ENCODE measurements at places on chromosomes 16 and 17.

DNA sequence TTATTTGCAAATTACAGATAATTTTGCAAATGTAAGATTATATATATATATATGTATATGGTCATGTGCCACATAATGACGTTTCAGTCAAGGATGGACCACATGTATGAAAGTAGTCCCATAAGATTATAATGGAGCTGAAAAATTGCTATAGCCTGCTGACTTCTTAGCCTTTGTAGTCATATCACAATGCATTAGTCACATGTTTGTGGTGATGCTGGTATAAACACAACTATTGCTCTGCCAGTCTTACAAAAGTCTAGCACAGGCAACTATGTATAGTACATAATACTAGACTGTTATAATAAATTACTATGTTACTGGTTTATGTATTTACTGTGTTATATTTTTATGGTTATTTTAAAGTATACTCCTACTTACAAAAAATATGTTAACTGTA, 444.3 kb downstream of the KCNJ2 start:
- no peak for DNase-seq

DNA sequence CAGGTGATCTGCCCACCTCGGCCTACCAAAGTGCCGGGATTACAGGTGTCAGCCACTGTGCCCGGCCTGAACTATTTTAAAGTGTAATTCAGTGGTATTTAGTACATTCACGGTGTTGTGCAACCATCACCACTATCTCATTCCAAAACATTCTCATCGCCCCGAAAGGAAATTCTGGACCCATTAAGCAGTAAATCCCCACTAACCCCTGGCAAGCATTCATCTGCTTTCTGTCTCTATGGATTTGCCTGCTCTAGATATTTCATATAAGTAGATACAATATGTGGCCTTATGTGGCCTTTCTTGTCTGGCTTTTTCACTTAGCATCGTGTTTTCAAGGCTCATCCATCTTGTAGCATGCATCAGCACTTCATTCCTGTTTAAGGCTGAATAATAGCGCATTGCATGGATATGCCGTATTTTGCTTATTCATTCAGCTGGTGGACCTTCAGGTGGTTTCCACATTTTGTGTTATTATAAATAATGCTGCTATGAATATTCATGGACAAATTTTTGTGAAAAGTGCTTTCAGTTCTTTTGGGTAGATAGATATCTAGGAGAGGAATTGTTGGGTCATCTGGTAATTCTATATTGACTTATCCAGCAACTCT, 8.4 kb upstream of the HERPUD1 start:
- no peak for DNase-seq

- DNase-seq = no peak
Measured at GRCh38 chr16:21653571-21653970, 1.2 kb upstream of the IGSF6 start.

DNA sequence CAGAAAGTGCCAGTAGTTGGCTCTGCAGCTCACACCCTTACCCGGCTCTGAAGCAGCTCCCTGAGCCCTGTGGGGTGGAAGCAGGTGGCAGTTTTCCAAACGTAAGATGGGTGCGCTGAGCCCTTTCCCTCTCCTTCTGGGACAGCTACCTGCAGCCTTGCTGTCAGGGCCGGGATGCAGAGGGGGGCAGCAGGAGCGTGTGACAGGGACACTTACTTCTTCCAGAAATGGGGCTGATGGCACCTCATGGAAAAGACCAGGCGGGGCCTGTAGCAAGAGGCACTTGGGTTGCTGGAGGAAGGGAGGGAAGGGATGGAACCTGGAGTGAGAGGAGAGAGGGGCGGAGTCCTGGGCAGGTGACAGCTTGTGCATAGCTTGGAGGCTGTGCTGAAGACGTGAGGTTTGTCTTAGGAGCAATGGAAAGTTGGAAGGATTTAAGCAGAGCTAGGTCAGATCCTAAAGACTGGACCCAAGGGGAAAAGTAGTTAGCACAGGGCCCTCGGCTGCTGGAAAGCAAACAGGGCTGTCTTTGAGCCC, 216.8 kb upstream of the RPL38 start:
- no peak for DNase-seq

- no peak for DNase-seq
Measured at GRCh38 chr17:39633570-39634183, 3.3 kb upstream of the STARD3 start.

DNA sequence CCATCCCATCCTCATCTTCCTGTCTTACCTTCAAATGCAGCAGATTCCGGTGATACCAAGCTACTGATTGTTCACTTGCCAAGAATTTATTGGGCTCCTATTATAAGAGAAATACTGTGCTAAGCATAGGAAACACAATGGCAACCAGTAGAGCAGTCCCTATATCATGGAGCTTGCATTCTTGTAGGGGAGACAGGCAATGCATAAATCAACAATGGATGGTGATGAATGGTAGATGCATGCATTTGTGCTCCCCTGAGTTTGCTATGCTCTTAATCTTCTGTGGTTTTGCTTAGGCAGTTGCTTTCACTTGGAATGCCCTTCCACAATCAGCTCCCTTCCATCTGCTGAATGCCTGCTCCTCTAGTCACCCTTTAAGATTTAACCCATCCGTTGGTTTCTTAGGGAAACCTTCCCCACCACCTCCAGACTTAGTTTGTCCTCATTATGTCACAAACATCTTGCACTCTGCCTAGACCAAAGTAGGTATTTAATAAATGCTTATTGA, 200.2 kb upstream of the TOX3 start:
- DNase-seq = no peak

DNA sequence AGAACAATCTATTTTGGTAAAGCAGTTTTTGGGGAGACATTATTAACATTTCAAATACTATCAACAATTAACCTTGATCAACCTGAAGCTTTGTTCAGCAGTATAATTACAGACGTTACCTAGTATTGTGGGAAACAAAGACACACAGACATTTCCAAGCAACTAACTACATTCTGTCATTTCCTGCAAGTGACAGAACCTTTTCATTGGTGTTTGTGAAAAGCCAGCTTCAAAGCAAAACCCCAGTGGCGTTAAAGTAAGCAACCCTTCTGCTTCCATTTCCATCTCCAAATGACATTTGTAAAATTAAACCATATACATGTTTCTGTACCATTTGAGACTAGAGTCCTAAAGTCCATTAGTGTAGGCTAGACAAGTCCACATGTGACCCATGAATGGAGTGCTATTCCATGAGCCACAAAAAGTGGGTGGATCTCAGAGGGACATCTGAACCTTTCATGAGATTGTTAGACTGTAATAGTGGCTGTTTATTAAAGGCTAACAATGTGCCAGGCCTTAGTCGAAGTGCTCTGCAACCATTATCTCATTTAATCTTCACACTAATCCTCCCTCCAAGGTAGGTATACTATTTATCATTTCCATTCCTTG, 101.2 kb downstream of the SSH2 start:
- DNase-seq = no peak

GRCh38 chr17:74442670-74443515, 11.0 kb downstream of the GPRC5C start:
- DNase-seq = no peak

GRCh38 chr17:77098884-77099545, 41.8 kb upstream of the SEC14L1 start:
- DNase-seq = no peak

GRCh38 chr16:4788489-4788889, 344 bp upstream of the SEPTIN12 start:
- DNase-seq = no peak

DNA sequence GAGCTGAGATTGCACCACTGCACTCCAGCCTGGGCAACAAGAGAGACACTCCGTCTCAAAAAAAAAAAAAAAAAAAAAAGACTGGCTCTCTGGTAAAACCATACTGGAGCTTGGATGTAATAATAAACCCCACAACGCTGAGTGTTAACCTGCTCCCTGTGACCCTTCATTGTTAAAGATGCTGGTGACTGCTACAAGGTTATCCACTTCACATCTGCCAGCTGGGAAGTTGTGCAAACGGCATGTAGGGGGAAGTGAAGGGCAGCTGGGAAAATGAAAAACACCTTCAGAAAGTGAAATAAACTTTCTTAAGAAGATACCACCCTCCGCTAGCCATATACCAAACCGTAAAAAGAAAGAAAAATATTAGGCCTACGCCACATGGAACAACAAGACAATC, 131.0 kb upstream of the NUDT7 start:
- DNase-seq = no peak

GRCh38 chr16:10737068-10737625, 6.5 kb upstream of the NUBP1 start:
- no peak for DNase-seq

DNA sequence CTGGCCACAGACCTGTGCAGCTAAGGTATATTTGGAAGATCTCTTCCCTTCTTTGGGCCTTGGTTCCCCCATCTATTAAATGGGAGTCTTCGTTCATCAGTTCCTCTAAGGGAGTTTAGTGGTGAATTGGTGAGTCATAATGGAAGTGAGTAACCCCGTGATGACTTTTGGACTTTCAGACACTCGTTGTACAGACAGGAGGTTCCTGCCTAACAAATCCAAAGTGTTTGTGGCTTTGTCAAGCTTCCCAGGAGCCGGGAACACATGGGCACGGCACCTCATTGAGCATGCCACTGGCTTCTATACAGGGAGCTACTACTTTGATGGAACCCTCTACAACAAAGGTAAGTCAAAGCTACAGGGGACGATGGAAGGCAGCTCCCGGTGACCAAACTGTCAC, 40.4 kb downstream of the WSCD1 start:
- no peak for DNase-seq

- no peak for DNase-seq
Measured at GRCh38 chr16:7419441-7419840, 86.8 kb downstream of the RBFOX1 start.

- no peak for DNase-seq
Measured at GRCh38 chr17:72175263-72175662, 54.4 kb downstream of the SOX9 start.

DNA sequence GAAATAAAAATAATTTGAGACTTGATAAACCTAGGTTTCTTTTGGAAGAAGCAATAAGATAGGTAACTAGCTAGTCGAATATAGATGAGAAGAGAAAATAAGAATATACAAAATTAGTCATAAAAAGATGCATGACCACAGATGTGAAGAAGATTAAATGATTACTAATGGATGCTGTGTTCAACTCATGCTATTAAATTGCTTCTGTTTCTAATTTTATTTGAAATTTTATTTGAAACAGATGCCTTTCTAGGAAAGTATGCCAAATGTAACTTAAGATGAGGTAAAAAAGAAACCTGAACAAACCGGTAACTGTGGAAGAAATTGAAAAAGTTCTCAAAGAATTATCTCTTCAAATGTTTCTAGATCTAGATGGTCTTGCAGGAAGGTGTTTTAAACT, 91.6 kb downstream of the OR1D5 start:
- DNase-seq = no peak

DNA sequence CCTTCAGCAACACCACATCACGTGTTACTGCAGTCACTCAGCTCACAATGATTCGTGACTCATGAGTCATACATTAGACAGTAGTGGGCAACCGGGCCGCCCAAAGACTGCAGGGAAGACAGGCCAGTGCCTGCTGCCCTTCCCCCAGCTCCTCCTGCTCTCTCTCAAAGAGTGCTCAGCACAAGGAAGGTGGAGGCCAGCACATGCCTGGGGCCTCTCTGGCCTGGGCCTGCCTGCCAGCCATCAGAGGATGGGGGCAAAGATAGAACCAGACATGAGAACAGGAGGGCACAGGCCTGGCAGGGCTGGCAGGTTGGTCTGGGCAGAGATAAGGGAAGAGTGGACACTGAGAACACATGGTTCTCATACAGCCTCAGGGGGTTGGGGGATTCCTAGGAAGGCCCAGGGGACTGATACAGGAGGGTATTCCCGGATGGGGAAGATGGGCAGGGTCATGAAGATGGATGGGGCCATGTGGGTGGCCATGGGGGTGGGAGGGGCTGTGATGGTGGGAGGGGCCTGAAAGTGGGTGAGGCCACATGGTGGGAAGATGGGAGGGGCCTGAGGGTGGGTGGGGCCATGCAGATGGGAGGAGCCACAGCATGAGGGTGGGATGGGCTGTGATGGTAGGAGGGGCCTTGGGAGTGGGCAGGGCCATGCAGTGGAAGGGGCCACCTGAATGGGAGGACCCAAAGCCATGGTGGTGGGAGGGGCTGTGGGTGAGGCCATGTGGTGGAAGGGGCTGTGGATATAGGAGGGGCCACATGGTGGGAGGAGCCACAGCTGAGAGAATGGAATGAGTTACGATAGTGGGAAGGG, 29.0 kb downstream of the KATNB1 start:
- DNase-seq = peak; percentile 80

- DNase-seq = no peak
Measured at GRCh38 chr17:50443505-50443974, 17.5 kb downstream of the ACSF2 start.

DNA sequence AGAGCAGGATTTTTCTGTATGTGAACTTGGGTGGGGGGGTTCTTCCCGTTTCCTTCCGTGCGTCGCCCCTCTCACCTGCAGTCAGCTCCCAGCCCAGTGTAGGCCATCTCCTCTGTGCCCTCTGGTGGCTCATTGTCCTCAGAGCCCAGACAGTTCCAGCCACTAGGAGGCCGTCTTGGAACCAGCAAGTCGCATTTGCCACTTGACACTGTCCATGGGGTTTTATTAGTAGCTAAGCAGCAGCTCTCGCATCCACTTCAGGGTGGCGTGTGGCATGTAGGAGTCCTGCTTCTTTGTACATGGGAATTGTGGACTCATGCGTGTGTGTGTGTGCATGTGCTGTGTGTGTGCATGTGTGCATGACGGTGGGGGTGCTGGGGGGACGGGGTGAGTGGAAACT, 74.0 kb downstream of the SEC14L1 start:
- DNase-seq = no peak

- no peak for DNase-seq
Measured at GRCh38 chr16:58306327-58306726, 11.5 kb upstream of the PRSS54 start.

DNA sequence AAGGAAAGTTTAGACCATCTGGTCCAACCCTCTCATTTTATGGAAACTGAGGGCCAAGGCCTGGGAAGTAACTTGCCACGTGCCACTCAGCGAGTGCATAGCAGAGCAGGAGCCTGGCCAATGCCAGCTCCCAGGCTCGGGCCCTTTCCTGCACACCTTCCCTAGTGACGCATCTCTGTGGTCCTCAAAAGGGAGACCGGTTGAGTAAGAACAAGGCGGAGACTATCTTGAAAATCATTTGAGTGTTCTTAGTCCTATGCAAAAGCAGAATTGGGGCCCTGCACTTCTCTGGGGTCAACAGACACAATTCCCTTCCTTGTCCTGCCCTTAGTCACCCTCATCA, 2.8 kb downstream of the CCL4 start:
- no peak for DNase-seq

- DNase-seq = no peak
Measured at GRCh38 chr17:70863436-70864248, 694.3 kb downstream of the KCNJ2 start.

DNA sequence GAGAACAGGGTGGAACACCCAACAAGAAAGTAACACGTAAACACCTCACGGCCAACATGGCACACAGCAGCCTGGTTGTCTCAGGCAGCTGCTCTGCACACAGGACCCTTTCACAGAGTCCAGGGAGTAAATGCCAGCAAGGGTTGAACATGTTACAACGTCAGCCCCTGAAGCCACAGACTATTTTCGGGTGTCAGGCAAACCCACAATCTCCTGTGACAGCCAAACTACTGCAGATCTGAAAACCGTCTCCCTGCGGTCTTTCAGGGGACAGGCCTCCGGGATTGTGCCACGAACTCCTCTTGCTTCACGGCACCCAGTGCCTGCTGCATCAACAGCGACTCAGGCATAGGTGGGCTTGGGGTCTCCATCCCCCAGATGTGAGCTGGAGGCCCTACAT, 127.7 kb downstream of the XYLT1 start:
- no peak for DNase-seq

GRCh38 chr16:25109643-25110042, 1.9 kb upstream of the LCMT1 start:
- DNase-seq = peak; percentile 93

GRCh38 chr16:28112908-28113307, 49.4 kb upstream of the GSG1L start:
- DNase-seq = no peak
